ENCODE measurements at places on chromosomes 12 and 14.

GRCh38 chr12:62854024-62854423 lies 80.9 kb downstream of the PPM1H start:
- DNase-seq = no peak

GRCh38 chr14:75842551-75842950 lies 139.2 kb downstream of the TGFB3 start:
- no peak for DNase-seq

DNA sequence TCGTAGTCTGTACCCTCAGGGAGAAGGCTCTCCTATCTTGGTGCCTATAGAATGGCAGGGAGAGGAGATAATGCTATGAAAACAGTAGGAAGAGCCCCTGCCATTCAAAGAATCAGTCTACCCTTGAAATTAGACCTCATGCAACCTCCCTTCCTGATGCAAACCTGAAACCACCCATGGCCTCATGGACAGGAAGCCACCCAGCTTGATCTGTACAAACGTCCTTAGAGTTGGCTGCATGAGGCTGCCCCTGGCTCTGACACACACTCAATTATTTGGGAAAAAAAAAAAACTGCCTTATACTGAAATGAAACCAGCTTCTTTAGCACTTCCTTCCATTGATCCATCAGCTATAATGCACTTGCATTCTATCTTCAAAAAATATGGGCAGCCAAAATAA lies 116.6 kb upstream of the BCL2L14 start:
- no peak for DNase-seq

DNA sequence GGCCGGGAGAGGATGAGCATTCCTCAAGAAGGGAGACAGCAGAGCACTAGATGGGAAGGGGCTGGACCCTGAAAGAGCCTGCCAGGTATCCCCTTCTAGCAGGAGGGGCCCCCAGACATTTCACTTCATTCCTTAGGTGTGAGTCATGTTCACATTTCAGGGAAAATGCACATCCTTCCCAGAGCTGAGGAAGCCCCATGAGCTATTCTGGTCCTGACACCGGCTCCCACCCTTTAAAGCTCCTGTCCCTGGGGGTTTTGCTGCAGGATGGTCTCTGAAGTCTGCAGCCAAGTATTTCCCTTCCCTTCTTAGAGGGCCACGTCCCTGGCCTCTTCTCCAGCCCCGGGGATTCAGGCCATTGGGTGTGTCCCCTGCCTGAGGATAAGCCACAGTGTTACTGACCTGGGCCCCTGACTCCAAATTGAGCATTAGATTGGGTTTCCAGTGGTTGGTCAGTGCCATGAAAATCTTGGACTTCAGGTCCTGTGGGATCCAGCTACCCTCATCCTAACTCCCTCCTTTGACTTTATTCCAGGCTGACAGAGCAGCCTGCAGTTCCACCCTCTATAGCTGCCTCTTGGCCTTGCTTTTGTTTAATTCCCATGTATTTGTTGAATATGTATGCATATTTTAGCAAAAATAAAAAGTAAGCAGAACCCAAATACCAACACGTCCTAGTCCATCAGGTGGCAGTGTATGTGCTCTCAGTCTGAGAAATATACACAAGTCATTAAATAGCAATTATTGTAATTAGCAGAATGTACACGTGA lies 267.1 kb downstream of the CACNA1C start:
- DNase-seq = no peak

- DNase-seq = no peak
Observed at GRCh38 chr14:34201909-34202637, 251.2 kb upstream of the EGLN3 start.

DNA sequence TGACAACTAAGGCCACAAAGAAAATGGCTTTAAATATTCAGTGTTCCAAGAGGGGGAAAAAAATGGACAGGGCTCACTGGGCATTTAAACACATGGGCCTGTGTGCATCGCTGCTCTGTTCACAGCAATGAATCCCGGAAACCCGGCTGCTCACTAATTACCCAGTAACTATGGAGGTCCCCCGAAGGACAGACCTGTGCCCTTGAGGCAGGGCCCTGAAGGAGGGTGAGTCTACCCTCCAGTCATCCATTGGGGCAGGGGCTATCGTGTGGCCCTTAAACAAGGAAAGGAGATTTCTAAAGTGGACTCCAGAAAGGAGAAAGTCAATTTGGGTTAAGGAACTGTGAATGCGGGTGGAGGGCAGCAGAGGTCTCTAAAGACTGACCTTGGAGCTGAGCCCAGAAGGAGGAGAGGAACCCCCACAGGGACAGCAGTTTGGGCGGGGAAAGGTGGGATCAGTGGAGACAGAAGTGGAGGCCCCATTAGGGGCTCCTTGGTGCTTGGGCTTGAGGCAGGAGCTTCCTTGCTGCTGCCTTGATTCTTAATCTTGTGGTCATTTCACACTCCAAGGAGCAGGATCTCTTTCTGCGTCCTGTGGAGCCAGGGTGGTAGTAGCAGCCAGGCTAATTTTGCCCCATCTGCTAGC lies 1.4 kb upstream of the CLMN start:
- no peak for DNase-seq

DNA sequence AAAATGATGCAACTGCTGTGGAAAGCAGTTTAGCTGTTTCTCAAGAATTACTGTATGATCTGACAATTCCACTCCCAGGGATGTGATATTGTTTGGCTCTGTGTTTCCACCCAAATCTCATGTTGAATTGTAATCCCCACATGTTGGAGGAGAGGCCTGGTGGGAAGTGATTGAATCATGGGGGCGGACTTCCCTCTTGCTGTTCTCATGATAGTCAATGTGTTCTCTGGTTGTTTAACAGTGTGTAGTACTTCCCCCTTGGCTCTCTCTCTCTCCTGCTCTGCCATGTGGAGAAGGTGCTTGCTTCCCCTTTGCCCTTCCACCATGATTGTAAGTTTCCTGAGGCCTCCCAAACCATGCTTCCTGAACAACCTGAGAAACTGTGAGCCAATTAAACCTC lies 93.4 kb upstream of the CPM start:
- DNase-seq = no peak

DNA sequence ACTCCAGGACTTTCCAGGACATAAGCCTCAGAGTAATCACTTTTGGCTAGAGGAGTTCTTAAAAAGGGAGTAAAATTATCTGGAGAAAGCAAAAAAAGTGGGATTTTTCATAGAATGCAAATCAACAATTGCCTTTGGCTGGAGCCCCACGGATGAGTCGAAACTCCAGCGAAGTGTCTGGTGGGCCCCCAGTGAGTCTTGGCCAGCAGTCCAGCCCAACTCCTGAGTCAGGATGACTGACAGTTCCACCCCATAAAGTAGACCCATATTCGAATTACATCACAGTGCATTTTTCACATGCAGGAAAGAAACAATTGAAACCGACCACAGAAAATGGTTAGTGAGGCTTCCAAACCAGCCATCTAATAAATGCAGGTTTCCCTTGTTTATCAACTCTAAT lies 265.7 kb downstream of the BCL11B start:
- no peak for DNase-seq

GRCh38 chr14:68394118-68394763 lies 398.6 kb downstream of the ZFP36L1 start:
- no peak for DNase-seq

GRCh38 chr14:90443161-90444076 lies 46.6 kb downstream of the CALM1 start:
- no peak for DNase-seq

DNA sequence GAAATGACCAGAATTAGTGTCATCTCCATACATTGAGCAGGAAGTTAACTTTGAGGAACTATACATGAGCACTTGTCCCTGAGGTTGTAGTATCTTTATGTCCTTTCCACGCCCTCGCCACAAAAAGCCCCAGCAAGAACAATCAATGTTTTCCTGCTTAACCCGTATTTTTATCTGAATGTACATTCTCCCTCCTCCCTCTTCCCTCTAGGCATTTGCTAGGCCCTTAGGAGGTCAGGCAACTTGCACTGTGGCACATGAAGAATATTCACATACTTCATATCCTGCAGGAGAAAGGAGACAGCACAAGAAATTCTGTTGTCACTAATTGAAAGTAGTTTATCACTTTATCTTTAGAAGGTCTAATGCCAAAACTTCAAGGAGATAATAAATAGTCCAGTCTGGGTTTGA lies 18.1 kb upstream of the DUSP6 start:
- DNase-seq = no peak

DNA sequence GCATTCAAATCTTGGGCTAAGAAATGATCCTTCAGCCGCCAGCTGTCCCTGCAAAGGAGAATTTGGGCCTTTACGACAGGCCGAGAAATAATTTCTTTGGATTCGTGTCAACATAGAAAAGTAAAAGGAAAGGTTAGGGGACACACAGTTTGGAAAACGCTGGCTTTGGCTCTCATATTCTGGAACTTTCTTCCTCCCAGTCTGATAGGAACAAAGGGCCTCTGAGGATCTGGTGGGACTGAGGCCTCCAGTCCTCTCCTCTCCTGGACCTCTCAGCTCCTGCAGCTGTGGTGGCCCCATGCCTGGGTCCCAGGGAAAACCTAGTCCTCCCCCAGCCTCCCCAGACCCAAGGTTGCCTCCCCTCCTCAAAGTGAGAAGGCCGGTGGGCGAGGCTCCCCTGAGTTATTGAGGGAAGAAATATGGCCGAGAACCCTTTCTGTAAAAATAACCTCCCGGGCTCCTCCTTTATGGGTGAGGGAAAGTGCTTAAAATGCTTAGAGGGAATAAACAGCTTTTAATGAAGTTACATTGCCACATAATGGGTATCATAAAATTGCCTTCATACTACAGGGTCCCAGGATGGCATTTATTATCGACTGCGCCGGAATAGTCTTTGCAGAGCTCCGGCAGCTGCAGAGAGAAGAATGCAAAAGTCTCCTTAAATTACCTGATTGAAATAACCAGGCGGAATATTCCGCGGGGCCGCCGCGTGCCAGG lies 188.3 kb downstream of the PHETA1 start:
- DNase-seq = no peak

- no peak for DNase-seq
Observed at GRCh38 chr12:116060764-116061163, 216.7 kb downstream of the MED13L start.

DNA sequence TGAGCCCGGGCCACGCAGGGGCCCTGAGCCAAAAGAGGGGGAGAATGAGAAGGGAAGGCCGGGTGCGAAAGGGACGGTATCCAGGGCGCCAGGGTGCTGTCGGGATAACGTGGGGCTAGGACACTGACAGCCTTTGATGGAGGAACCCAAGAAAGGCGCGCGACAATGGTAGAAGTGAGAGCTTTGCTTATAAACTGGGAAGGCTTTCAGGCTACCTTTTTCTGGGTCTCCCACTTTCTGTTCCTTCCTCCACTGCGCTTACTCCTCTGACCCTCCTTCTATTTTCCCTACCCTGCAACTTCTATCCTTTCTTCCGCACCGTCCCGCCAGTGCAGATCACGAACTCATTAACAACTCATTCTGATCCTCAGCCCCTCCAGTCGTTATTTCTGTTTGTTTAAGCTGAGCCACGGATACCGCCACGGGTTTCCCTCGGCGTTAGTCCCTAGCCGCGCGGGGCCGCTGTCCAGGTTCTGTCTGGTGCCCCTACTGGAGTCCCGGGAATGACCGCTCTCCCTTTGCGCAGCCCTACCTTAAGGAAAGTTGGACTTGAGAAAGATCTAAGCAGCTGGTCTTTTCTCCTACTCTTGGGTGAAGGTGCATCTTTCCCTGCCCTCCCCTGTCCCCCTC lies 3.0 kb downstream of the SSTR1 start:
- no peak for DNase-seq

GRCh38 chr12:64556231-64556630 lies 54.1 kb upstream of the RASSF3 start:
- DNase-seq = no peak

Data from DMS 273 treated with DMSO at 0.1 percent for 48 hours (cell line).